ENCODE measurements at places on chromosomes 5 and 9.

- DNase-seq = no peak
Measured at GRCh38 chr5:94745786-94746730, 127.6 kb downstream of the SLF1 start.

DNA sequence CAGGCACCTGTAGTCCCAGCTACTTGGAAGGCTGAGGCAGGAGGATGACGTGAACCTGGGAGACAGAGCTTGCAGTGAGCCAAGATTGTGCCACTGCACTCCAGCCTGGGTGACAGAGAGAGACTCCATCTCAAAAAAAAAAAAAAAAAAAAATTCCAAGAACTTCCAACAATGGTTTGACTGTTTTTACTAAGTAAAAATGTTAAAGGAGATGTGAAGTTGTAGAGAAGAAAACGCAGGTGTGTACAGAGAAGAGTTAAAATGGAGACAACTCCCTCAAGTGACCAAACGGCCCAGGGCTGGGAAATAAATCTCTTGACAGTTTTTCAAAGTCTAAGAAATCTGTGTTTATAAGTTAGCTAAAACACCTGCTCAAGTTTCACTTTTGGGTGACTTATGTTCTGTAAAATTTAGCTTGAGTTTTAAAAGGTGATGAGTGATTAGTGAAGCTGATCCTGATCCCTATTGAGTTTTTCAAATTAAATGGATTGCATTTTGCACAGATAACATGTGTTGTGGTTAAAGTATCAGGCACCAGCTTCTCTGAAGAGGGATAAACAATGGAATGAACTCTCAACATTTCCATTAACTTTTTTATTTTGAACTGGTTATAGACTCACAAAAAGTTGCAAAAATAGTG, 255.2 kb upstream of the CD180 start:
- DNase-seq = no peak

- no peak for DNase-seq
Measured at GRCh38 chr5:95537501-95537900, 17.3 kb downstream of the SKIC3 start.

GRCh38 chr9:125255781-125256391, 5.7 kb upstream of the GAPVD1 start:
- no peak for DNase-seq

GRCh38 chr5:97968346-97968745, 785.3 kb upstream of the RIOK2 start:
- DNase-seq = no peak

DNA sequence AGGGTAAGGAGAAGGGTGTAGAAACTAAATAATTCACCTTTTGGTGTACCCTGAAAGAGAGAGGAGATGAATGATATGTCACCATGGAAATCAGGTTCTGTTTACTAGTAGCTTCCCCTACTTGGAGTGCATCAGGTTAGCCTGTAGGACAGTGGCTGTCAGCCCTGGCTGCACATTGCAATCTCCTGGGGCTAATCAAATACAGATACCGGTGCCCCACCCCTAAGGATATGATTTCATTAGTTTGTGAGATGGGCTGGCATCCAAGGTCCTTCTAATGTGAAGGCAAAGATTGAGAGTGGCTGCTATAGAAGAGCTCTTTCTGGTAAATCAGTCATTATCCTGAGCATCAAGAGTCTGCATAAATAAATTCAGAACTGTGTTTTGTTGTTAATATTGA, 47.2 kb downstream of the INSYN2B start:
- no peak for DNase-seq

DNA sequence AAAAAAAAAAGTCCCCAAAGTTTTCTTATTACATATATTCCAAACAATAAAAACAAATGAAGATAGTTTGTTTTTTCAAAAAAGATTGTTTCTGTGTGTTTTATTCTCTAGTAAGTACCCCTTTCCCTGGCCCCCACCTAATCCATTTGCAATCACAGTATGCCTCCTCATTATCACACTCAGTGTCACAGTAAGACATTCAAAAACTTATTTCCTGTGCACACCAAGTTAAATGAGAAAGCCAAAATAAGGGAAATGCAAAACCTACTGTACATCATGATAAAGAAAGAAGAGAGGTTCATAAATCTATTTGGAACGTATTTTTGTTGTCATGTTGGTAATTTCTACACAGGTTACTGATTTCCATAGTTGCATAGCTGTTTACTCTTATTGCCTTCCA, 62.3 kb downstream of the ST8SIA4 start:
- DNase-seq = no peak

- no peak for DNase-seq
Measured at GRCh38 chr5:14467886-14468285, 113.7 kb upstream of the OTULINL start.

DNA sequence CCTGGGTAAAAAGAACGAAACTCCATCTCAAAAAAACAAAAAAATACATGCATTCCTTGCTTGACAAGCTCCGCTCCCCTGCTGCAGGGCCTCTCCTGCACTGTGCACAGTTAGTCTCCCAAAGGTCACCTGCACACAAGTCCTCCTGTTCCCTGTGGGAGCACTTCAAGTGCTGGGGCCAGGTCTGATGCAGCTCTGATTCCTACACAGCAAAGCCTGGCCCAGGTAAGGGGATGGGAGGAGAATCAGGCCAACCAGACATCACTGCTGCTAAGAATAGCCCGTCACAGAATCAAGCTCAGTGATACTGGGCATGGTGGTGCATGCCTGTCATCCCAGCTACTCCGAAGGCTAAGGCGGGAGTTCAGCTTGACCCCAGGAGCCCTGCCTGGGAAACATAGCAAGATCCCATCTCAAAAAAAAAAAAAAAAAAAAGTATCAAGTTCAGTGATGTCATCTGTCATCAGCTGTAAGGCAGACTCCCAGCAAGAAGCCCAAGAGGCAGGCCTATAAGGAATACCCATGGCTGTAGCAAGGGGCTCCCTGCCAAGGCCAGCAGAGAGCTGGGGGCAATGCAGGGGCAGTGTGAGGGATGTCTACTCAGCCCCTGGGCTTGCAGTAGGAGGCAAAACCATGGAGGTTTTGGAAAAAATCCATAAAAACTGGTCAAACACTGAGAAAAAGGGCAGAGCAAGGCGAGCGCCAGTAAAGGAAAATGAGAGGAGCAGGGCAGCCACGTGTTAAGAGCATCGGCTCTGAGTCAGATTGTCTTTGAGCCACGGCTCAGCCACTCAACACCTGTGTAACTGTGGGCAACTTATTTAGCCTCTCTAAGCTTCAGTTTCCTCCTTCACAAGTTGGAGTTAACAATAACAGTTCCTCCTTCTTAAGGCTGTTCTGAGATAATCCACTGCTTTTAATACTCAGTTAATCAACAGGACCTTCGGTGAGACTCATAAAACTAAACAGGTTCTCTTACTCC, 3.2 kb downstream of the TPM2 start:
- DNase-seq = no peak

DNA sequence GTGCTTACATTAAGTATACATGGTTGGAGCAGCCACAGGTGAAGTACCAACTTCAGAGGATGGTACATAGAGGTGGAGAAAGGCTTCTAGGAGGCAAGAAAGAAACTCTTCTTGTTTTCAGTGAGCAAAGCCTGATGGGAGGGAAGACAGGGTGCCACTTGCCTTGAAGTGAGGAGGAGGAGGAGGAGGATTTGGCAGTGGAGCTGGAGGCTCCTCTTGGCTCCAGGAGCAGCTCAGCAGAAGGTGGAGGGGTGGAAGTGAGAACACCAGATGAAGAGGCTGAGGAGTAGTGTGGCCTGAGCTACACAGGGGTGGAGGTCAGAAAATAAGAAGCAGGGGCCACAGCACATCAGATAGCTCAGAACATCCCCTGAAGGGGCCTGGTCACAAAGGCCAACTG, 91.1 kb upstream of the SHISAL2B start:
- no peak for DNase-seq

DNA sequence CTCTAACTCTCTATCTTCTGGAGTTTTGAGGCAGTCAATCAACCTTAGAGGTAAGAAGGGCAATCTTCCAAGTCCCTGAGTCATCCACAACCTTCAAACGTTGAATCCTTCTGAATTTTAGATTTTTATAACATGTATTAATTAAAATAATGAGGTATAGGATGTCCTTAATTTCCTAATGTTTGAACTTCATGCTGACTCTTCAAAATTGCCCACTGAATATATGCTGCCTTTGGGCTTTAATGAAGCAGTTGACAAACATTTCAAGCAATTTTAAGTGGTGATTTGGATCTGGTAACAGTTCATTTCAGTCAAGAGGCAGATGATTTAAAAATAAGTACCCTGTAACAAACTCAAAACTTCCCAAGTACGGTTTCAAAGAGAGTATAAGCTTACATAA, 26.0 kb downstream of the ERP44 start:
- DNase-seq = no peak

GRCh38 chr5:75265731-75266130, 29.1 kb upstream of the ANKRD31 start:
- no peak for DNase-seq

- no peak for DNase-seq
Measured at GRCh38 chr5:23332650-23333251, 174.7 kb upstream of the PRDM9 start.

GRCh38 chr9:134861595-134862334, 18.8 kb upstream of the FCN2 start:
- no peak for DNase-seq

- DNase-seq = peak; percentile 49
Measured at GRCh38 chr5:178483620-178484019, 106.6 kb downstream of the COL23A1 start.

DNA sequence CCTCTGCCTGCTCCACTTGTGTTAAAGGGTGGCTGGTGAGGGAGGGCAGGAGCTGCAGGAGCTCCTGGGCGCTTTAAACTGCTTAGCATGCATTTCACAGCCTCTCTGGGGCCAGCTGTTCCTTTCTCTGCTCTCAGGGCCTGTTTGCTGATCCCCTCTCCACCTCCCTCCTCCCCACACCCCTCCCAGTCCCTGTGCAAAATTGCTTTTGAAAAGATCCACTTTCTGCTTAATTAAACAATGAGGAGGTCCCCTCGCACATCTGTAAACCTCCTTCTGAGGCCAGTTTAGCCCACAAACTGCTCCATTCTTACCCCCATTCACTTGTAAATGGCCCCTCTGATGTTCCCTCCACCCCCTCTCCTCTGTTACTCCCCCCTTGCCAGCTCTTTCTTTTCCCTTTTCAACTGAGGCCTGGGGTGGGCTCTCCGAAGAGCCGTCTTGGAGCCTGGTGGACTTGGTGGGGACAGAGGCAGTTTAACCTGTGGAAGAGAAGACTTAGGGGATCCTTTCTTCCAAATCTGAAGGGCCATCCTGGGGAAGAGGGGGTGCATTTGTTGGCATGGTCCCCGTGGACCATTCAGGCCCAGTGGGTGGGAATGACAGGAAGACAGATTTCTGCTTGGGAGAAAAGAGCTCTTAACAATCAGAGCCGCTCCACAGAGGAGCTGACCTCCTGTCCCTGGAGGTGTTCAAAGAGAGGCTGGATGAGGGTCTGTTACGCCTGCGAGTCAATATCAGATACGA, 12.0 kb downstream of the URM1 start:
- no peak for DNase-seq

DNA sequence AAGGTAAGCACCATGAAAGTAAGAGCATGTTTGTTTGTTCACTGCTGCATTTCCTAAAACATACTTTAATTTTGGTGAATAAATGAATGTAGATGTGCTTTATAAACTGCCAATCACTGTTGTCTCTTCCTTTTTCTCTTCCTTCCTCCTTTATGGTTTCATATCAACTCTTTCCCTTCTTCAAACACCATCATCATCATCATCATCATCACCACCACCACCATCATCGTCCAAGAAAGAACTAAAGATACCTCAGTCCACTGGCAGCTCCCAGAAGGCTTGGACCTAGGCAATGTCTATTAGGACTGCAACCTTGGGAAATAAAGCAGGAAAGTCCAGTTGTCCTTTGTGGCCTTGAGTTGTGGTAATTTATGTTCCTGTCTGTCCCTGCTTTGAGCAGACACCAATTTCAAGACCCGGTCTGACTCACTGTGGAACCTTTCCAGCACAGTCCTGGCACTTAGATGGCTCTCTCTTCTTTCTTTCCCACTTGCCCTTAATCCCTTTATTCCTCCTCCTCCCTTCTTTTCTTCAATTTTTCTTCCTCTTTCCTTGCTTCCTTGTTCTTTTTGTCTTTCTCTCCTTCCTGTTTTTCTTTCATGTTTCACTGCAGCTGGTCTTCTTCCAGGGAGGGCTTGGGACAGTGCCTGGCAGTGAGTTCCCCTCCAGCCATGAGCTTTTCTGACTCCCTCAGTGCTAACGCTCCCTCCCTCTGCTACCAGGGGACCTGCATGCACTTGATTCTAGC, 99.3 kb downstream of the ANGPTL2 start:
- no peak for DNase-seq

- DNase-seq = no peak
Measured at GRCh38 chr5:88545338-88545737, 276.7 kb upstream of the TMEM161B start.
